ENCODE measurements at places on chromosomes 5 and 9.

DNA sequence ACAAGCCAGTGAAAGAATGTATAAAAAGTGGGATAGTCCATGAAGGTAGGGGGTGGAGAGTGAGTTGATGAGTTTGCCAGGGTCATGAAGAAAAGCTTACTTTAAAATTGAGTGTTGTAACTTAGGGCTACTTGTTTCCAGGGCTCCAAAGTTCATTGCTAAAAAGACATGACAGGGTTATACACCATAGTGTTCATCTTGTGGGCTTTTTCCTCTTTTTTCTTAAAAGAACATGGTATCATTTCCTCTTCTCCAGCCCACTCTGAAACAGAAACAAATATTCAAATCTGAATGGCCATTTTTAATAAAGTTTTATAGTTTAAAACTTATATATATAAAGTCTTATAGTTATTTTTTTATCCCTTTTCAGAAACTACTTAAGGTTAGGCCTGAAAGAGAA, 115.7 kb upstream of the SMC2 start:
- DNase-seq, result no peak

DNA sequence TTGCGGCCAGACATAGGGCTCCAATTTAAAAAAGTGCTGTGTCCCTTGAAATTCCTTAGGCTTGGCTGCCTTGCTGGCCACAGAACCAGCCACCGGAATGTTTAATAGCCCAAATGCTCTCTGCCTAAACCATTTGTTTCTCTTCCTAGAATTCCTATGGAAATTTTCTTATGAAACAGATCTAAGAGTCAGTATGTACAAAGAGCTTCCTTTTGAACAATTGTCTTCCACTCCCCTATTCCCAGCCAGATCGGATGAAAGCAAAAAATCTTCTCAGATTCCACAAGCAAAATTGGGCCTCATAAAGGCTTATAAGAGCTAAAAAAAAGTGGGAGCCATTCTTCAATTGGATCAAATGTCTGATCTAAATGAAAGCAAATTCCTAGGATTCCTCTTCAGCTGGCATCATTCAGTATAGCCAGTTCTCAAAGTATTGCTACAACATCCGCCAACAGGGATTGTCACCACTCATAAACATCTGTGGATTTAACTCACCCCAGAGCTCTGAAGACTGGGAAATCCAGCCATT, 104.3 kb downstream of the CEMIP2 start:
- no peak for DNase-seq

- no peak for DNase-seq
These were observed 12.3 kb upstream of the MTMR12 start for GRCh38 chr5:32325062-32325461.

GRCh38 chr9:126375386-126375785, 48.8 kb downstream of the MVB12B start:
- no peak for DNase-seq

DNA sequence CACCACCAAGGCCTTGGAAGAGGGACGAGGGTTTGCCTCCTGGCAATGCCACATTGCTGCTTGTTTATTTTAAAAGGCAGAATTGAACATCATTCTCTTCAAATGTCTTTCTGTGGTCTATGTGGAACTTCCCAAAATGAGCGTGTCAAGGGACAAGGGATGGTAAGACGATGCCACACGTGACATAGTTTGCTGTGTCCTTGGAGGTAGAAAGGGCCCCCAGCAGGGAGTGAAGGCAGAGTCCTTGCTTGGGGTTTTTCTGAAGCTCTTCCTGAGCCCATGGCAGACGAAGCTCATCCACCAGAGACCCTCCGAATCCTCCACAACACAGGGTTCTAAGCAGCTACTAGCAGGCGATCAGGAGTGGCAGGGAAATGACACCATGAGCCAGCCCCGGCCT, 28.3 kb downstream of the PRRX2 start:
- no peak for DNase-seq

GRCh38 chr9:37430841-37431597, 8.5 kb downstream of the GRHPR start:
- DNase-seq, result no peak

- no peak for DNase-seq
These were observed 372.6 kb downstream of the PRELID2 start for GRCh38 chr5:145462525-145462924.

DNA sequence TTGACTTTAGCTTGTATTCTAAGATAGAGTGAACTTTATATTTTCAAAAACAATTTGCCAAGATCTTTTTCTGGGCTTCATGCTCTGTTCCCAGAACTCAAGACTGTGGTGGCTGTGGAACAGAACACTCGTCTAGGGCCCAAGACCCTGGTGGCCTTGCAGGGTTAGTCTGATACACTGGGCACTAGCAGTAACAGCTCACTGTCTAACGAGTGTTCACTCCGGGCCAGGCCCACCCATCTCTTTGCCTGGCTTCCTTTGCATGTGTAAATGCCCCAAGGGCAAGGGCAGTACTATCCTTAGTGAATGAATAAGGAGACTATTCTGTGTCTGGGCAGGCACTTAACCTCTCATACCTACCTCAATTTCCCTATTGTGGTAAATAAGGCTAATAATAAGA, 47.4 kb downstream of the PHF2 start:
- DNase-seq, result no peak

- DNase-seq, result no peak
These were observed 249.6 kb upstream of the DAP start for GRCh38 chr5:11010429-11011210.

- no peak for DNase-seq
These were observed 74.9 kb downstream of the NREP start for GRCh38 chr5:111682121-111682520.
